ENCODE measurements at places on chromosomes 2 and 18. TPM values are rescaled to one million over a fixed set of nuclear protein-coding genes. Genes with fewer than 3 reads are reported as not detected.

- DNase-seq = no peak
These were observed 129.5 kb downstream of the MSTN start for GRCh38 chr2:189933041-189933440.

DNA sequence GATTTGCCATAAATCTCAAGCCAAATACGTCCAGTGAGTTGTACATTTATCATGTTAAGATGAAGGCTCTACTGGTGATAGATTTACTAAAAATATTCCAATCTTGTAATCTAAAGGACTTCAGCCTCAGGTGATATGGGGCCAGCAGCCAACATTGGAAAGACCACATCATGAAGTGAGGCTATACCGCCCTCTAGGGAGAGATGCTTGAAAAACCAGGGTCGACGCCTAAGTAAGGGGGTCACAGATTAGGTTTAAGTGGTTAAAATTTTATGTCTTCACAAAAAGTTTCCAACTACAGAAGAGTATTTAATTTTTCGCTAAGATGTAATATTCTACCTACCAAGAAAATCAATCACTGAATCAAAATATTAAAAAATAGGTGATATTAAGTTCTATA, 33.3 kb downstream of the DOCK10 start:
- DNase-seq = no peak

Gene LRATD1
- 4.1 TPM for total RNA-seq

Gene DSEL
- 38.5 TPM for total RNA-seq

Gene CNTNAP5
- total RNA-seq = not detected

Gene SULT1C2
- 16.6 TPM for total RNA-seq

Gene UBR3
- total RNA-seq = 98.6 TPM

Gene POTEJ
- not detected for total RNA-seq

GRCh38 chr2:165969227-165969626, 15.7 kb upstream of the TTC21B start:
- no peak for DNase-seq

DNA sequence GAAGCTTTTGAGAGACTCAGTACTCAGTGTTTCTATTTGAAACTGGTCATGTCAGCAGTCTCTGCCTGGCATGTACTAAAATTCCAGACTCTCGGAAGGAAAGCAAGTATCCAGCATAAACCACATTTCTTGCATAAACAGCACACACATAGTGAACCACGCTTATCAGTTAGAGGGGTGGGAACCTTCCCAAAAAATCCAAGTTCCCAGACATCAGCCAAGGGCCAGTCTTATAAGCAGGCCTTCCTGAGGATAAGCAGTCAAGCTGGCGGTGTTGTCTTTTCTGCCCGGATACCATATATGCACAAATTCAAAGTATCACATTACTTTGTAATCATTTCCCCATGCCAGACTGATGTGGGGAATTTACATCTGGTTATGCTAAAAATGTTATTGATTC, 73.6 kb downstream of the ST6GAL2 start:
- DNase-seq = peak; percentile 28

Gene PLGLB2
- not detected for total RNA-seq

Gene AFF3
- total RNA-seq = 20.1 TPM

Gene UCN
- total RNA-seq = not detected

DNA sequence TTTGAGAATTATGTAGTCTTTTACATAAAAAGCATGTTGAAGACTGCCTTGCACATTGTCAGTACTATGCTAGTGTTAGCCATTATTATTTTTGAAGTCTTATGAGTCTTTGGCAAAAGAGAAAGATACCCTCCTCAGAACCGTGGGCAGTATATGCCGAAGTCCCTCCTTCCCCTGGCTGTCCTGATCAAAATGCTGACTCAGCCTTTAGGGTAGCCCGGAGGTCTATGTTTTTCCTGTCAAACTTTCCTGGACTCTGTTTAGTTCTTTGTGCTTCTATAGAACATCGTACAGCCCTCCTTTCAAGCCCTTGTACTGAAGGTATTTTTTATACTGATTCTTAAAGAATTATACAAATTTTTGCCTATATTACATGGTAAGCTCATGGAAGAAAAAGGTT, 264.7 kb upstream of the ATP5MC3 start:
- DNase-seq = no peak

GRCh38 chr2:198309673-198310280, 505.4 kb downstream of the PLCL1 start:
- DNase-seq = no peak

Gene NDC80
- total RNA-seq = 1.6 TPM

- no peak for DNase-seq
These were observed 5.0 kb upstream of the IL1RN start for GRCh38 chr2:113122364-113122763.

Gene CSRNP3
- 2.7 TPM for total RNA-seq

Gene IL1F10
- not detected for total RNA-seq

DNA sequence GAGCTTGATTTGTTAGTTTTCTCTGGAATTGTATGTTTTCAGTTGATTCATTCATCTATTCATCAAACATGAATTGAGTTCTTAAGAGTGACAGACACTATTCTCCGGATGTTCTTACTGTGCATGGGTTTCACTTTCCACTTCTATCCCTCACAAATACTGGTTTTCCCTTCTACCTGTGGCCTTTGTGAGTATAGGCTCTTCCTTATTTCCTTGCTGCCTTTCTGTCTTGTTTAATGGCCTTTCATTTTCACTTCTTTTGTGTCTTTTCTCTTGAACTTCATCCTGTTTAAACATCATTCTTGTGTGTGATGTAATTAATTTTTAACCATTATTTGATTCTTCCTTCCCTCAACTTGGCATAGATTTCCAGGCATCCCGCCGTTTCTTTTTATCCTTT, 90.7 kb downstream of the CRIM1 start:
- no peak for DNase-seq

DNA sequence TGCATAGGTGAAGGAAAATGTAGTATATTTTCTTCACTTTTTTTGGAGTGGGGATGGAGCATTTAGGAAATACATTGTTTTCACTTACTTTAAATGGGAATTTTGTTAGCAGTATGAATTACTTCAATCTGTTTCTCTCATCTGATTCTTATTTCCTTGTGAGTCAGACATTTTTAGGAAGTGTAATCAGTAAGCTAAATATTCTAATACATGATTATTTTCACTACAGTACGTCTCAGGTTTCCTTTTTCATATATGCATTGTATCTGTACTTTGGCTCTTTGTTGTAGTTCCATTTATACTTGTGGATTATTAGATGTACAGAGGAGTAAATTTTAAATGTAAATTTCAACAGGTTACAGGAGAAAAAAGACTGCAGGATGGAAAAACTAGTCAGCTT, 27.9 kb downstream of the GPD2 start:
- DNase-seq = no peak

- no peak for DNase-seq
These were observed 550.8 kb upstream of the ZNF804A start for GRCh38 chr2:184047536-184047935.

- DNase-seq = no peak
These were observed 5.5 kb upstream of the TMEM163 start for GRCh38 chr2:134724341-134724740.

DNA sequence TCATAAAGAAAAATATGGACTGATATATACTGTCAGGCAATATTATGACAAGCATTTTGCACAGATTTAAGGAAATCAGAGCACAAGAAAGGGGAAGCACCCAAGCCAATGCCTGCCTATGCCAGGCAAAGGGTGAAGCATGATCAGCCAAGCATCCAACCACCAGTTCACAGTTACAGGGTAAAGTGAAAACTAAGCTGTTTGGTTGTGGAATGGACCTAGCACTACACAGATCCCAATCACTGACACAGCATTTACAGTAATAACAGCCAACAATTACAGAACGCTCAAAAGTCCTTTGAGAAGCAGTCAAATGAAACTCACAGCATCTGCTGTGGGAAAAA, 90.3 kb downstream of the SP3 start:
- no peak for DNase-seq

- DNase-seq = no peak
These were observed 338.9 kb downstream of the ZEB2 start for GRCh38 chr2:144181001-144181400.

DNA sequence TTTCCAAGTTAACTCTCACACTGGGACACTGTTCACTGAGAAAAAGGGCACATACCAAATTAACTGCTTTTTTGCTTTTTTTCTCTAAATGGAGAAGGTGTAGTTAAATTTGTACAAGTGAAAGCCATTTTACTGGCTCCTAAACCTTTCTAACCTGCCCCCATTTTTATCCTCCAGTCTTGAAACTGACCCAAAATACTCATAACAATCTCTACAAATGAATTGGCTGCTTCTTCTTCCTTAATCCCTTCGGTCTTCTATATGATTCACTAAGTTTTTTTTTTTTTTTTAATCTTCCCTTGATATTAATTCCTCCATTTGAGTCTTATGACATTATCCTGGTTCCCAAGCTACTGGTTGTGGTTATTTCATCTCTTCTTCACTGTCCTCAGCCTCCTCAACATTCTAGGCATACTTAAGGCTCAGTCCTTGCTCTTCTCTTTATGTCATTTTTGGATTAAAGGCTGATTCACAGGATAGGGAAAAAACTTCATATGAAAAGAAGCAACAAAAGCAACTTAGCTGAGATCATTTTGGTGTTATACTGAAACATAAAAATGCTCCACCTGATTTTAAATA, 19.8 kb downstream of the ORC2 start:
- DNase-seq = no peak

DNA sequence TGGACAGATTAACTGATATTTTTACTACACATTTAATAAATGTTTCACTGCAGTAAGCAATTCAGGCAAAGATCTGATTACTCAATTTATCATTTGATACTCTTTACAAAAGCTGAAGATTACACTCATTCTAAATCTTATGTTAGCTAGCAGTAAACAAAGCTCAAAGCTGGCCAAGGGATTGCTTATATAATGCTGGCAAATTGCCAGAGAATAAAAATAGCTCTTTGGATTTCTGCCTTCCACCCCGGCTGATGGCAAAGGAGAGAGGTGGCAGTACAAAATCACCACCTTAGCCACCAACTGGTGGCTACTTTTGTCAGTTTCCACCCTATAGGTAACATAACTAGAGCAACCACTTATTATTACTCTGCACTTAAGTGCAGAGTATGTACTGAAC, 320.5 kb downstream of the FSIP2 start:
- DNase-seq = no peak

GRCh38 chr2:124112206-124112605, 87.1 kb downstream of the CNTNAP5 start:
- DNase-seq = no peak

- no peak for DNase-seq
These were observed 126.2 kb downstream of the EHBP1 start for GRCh38 chr2:62831729-62832128.

DNA sequence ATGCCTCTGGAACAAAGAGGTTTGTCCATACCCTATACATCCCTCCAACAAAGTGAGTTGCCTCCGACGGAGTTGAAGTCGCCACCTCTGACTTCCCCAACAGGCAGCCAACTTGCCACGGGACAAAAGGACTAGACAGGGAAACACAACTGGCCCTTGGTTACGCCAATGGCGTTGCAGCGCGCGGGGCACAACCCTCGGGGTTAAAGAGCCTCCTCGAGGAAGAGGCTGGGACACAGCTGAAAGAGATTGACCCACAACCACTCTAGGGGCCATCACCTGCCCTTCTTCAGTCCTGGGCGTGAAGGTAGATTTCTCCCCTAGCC, 545 bp downstream of the GTF3C2 start:
- no peak for DNase-seq

Gene SPC25
- total RNA-seq = 1.1 TPM

- DNase-seq = no peak
These were observed 74.4 kb upstream of the COPS8 start for GRCh38 chr2:237011206-237011795.

GRCh38 chr2:181684454-181685149, 4.3 kb upstream of the NEUROD1 start:
- DNase-seq = no peak

- DNase-seq = no peak
These were observed 211.4 kb downstream of the SH3RF3 start for GRCh38 chr2:109340381-109340780.

Gene IL36RN
- not detected for total RNA-seq

- DNase-seq = no peak
These were observed 159.1 kb upstream of the SPATS2L start for GRCh38 chr2:200147371-200147770.

DNA sequence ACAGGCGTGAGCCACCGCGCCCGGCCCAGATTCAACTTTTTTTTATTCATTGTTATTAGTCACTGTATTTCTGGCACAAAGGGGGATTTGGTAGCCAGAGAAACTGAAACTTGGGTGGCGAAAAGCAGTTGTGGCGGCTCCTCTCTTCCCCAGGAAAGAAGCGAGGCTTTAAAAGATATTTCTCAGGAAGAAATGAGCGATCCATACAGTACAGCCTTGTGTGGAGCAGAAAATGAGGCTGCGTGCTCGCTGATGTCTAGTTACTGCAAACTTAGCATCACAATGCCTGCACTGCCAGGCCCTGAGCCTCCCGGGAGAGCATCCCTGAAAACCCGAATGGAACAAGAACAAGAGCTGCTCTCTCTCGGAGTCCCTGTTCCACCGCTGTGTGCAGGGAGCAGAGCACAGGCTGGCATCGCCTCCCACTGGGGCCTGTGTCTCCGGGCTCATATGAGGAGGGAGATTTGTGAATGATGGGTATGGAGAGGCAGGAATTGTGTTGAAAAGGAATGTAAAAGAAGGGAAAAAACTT, 234.0 kb downstream of the ZNF516 start:
- DNase-seq = no peak

GRCh38 chr18:56168049-56168781, 470.2 kb downstream of the TXNL1 start:
- DNase-seq = no peak

DNA sequence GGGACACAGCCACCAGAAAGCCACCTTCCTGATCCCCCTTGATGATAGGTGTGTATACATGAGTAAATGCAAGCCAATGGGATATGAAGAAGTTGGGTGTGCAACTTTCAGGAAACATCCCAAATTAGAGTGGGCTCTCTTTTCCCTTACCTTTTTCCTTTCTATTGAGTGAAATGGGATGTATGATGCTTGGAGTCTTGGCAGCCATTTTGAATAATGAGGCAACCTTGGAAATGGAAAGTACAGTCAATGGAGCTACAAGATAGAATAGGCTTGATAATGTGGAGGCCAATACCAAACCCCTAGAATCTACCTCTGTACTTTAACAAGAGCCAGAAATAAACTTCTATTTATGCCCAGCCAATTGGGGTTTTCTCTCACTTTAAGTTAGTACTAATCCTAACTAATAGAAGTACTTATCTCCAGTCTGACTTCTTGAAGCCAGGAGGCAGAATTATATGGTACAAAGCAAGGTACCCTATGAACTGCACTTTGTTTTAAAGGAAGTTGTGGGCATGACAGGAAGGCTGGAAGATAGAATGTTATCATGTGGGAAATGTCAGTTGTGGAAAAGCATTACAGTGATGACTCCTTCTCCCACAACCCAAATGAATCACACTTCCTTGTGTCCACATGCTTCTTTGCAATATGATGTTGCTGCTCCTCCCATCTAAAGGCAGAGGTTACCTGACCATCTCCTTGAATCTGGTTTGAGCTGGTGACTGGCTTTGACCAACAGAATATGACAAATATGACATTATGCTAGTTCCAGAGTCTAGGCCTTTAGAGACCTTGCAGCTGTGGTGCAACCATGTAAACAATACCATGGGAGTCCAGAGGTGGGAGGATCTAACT, 12.9 kb upstream of the NABP1 start:
- no peak for DNase-seq

Gene MERTK
- total RNA-seq = 47.1 TPM

Gene CXCR4
- total RNA-seq = 42.2 TPM

Gene NDUFS1
- total RNA-seq = 115 TPM

Gene BCL2
- total RNA-seq = 22.9 TPM
